ENCODE measurements at places on chromosomes 5 and 9. TPM values are rescaled to one million over a fixed set of nuclear protein-coding genes. Genes with fewer than 3 reads are reported as not detected.

DNA sequence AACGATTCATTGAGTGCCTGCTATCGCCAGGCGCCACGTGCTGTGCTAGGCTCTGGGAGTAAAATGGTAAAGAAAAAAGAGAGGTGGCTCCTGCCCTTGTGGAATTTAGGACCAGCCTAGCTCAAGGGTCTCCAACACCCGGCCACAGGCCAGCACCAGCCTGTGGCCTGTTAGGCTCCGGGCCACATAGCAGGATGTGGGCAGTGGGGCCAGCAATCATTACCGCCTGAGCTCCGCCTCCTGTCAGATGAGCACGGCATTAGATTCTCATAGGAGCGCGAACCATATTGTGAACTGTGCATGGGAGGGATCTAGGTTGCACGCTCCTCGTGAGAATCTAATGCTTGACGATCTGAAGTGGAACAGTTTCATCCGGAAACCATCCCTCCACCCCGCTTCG lies 1.5 kb downstream of the RMRP start:
- DNase-seq = no peak

GRCh38 chr5:52703321-52703720 lies 84.4 kb upstream of the ITGA1 start:
- no peak for DNase-seq

GRCh38 chr5:176719113-176719739 lies 71.9 kb downstream of the TSPAN17 start:
- no peak for DNase-seq

DNA sequence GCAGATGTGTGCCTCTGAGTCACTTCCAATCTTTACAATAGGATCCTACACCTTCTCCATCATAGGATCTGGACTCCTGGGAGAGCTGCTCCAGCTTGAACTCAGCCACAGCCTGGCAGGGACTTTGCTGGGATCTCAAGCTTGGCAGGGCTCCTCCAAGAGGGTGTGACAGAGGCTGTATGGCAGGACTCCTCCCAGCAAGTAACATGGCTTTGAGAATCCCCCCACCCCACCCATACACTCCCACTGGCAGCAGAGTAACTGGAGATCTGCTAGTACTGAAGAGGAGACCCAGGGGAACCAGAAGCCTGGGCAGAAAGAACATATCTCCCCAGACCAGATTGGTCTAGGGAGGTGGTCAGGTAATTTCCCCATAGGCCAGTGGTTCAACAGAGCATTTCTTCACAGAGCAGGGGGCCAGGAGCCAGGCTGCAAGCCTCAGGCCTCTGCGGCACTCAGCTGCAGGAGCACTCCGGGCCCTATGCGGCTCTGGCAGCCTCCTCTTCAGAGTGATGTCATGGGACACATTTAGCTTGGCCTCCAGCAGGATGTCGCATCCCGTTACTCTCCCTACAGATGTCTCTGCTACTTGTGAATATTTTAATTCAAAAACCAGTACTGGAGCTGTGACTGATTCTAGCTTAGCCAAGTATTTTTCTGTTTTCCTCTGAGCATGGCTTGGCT lies 1.7 kb upstream of the ACSL6 start:
- peak; percentile 64 for DNase-seq

FAM240B gene
- not detected for total RNA-seq

DNA sequence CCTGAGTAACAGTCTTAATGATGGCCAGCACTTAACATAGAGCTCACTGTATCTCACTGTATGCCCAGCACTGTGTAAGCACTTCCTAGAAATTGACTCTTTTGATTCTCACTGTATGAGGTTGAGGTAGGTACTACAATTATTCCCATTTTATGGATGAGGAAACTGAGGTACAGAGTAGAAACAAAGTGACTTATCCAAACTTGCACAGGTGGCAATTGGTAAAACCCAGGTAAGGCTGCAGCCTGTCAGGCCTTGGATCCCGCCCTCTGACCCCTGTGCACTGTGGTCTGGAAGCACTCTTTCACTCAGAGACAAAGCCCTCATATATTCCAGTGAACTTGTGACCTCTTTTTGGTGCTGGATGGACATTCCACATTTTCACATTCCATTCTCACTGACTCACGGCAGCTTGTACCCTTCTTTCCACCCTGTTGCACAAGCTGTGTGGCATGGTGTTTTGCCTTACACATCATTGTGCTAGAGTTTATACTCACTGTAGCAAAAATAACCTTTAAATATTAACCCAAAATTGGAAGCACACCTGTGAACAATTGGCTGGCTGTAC lies 21.7 kb downstream of the ANKRD55 start:
- DNase-seq = no peak

GRCh38 chr9:107169796-107170195 lies 113.3 kb upstream of the RAD23B start:
- no peak for DNase-seq

DNA sequence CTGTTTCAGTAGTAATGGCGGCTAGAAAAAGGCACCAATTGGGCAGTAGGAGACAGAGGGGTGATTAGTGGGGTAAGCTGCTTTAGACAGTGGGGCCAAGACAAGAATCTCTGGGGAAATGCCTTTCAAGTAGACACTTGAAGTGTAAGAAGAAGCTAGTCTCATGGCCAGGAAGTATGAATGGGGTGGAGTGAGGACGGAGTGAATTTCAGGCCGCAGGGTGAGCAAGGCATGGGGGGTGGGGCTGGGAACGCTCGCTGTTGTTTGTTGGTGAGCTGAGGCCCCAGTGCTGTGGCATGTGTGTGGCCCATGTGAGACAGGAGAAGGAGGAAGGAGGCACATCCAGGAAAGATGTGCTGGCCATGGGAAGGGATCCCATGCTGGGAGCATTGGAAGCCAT lies 149.2 kb upstream of the NFIL3 start:
- no peak for DNase-seq

DNA sequence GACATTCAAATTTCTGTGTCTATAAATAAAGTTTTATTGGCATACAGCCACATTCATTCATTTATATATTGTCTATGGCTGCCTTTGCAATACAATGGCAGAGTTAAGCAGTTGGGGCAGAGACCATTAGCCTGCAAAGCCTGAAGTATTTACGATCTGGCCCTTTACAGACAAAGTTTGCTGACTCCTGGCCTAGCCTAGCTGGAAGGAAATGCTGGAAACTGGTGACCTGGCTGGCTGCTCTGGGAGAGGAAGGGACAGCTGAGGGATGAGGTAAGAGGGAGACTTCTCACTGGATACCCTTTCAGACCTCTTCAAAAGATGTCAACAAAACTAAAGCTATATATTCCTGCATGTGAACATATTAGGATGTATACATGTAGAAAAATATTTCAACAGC lies 66.0 kb upstream of the PPARGC1B start:
- DNase-seq = no peak

DNA sequence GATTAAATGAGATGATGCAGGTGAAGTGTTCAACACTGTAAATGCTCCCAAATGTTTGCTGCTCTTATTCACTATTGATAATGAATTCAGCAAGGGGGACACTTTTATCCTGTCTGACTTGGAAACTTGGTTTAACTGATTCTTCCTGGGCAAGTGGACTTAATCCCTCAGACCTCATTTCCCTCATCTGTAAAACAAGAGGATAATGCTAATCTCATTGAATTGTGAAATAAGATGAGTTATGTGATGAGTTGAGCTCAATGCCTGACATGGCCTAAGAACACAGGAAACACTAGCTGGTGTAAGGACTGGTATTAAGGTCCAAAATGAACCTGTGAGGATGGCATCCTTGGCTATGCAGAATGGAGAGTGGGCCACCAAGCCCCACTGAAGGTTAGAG lies 23.3 kb downstream of the TNFSF15 start:
- no peak for DNase-seq

ALG2 gene
- 34.3 TPM for total RNA-seq

DNA sequence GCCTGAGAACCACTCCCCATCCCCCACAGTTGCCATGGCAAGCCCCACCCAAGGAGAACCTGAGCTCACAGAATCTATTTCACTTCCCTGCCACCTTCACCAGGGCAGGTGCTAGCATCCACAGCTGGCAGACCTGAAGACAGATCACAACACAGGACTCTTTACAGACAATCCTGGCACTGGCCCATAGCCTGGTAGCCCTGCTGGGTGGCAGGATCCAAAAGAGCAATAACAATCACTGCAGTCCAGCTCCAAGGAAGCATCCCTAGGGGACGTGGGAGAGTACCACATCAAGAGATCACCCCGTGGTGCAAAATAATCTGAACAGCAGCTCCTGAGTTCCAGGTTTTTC lies 463.2 kb upstream of the PIK3R1 start:
- no peak for DNase-seq

GRCh38 chr9:126842220-126842842 lies 18.1 kb upstream of the ZBTB34 start:
- DNase-seq = no peak

DNA sequence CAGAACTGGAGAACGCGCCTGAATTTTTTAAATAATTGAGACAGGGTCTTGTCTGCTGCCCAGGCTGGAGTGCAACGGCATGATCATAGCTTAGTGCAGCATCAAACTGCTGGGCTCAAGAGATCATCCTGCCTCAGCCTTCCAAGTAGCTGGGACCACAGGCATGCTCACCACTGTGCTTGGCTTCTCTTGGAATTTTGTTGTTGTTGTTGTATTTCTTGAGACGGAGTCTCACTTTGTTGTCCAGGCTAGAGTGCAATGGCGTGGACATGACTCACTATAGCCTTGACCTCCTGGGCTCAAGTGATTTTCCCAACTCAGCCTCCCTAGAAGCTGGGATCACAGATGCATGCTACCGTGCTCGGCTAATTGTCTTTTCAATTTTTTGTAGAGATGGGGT lies 58.4 kb upstream of the DAB2IP start:
- DNase-seq = no peak

FYB1 gene
- not detected for total RNA-seq

PRSS3 gene
- not detected for total RNA-seq

- DNase-seq = no peak
Observed at GRCh38 chr5:154970759-154971158, 29.9 kb downstream of the MRPL22 start.

DNA sequence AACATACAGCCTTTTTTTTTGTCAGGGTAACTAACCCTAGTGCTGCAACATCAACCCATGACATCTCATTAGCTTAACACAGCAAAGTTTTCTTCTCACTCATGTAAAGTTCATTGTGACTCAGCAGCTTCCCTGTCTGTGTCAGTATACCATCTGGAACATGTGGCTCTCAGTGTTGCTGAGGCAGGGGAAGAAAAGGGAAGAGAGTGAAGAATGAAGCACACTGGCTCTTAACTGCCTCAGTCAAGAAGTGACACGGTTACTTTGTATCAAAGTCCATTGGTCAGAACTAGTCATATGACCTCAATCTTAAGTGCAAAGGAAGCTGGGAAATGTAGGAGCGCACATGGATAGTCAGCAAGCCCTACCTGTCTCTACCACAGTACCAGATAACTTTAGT lies 185.0 kb upstream of the ELL2 start:
- no peak for DNase-seq

GRCh38 chr5:175534070-175534932 lies 55.9 kb downstream of the SFXN1 start:
- DNase-seq = peak; percentile 94

- DNase-seq = no peak
Observed at GRCh38 chr5:69046375-69046957, 47.3 kb upstream of the SLC30A5 start.

FBLL1 gene
- 2.4 TPM for total RNA-seq

DNA sequence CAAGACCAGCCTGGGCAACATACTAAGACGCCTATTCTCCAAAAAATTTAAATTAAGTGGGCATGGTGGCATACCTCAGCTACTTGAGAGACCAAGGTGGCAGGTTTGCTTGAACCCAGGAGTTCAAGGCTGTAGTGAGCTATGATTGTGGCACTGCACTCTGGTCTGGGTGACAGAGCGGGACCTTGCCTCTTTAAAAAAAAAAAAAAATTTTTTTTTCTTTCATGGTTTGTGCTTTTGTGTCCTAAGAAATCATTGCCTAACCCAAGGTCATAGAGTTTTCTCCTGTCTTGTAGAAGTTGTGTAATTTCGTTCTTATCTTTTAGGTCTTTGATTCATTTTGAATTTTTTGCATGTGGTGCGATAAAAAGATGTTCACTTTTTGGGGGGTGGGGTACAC lies 12.3 kb downstream of the GPBP1 start:
- no peak for DNase-seq

SAPCD2 gene
- total RNA-seq = 2.5 TPM

GRCh38 chr5:82754759-82755158 lies 322.4 kb downstream of the TMEM167A start:
- DNase-seq = no peak

- no peak for DNase-seq
Observed at GRCh38 chr5:36881807-36882206, 5.2 kb downstream of the NIPBL start.

DNA sequence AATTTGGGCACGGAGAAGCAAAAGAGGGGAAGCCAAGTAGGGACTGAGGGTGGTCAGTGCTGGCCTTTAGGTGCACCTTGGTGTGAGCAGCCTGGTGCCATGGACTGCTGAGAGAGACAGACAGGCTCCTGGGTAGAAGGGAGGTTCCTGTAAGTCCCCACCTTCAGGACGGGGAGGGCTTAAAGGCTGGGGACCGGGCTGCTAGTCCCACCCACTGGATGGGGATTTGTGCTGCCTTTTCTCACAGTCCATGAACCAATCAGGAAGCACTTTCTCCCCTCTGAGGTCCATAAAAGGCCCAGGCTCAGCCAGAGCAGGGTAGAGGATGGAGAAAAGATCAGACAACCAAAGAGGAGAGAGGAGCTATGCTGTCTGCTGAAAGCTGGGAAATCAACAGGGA lies 15.2 kb downstream of the CDC25C start:
- no peak for DNase-seq

DNA sequence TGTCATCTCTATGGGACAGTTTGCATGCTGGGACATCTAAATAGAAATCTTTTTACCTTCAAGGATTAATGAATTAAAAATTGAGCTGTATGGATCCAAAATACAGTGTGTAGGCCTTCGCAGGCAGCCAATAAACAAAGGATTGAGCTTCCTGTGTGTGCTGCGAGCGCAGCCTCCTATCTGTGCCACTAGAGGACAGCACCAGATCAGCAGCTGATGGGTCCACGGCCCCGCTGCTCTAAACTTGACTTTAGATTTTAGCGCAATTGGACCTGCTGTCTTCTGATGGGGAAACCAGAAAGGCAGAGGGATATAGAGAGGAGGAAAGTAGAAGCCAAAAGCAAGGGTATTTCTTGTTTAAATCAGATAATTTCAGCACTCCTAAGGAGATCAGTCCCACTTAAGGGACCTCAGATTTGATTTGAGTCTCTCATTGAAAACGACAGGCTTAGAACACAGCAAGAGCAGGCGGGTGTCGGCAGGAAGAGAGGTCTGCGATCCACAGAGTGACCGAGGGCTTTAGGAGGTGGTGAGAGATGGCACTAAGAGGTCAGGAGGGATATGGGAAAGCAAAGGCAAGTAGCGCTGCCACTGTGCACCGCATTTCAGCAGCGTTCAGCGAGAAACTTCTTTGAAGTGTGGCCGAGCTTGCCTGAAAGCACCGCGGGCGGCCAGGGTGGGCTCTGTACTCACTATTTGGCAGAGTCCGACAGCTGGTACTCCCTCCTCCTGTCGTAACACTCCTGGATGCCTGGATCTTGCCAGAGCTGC lies 214.3 kb downstream of the GNA14 start:
- DNase-seq = no peak

DNA sequence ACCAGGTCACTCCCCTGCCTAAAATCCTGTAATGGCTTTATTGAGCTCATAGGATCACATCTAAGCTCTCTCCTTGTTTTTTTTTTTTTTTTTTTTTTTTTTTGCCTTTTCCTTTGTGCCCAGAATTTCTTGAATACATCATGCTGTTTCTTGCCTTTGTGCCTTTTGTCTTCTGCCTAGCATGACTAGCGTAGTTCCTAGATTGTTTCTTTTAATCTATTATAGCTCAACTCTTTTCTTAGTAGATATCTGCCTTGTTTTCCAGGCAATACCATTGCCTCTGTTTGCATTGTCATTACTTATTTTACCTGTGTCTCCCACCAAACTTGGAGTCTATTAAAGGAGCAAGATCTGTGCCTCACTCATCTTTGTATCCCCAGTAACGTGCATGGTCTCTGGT lies 106.1 kb upstream of the C9orf72 start:
- no peak for DNase-seq
